NCI-H146 (cell line): ENCODE measurements at places on chromosomes 13 and 19.

DNA sequence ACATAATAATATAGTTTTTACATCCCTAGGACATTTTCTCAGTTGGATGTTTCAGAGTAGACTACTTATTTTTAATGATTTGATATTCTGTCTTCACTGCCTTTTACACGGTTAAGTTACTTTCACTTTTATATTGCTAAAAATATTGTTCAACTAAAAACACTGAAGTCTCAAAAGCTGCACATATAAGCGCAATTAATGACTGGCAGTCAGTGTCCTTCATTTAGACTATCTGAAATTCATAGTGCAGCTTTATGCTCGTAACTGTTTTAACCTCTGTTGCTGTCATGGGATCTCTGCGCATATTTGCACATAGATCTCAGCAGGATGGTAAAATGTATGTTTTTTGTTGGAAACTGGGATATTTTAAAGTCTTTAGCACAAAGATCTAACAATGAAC lies 864.3 kb downstream of the SLITRK6 start:
- no peak for DNase-seq

GRCh38 chr13:33751151-33751550 lies 66.8 kb upstream of the RFC3 start:
- DNase-seq, result no peak

GRCh38 chr13:28684257-28684656 lies 25.3 kb downstream of the POMP start:
- peak; percentile 2 for DNase-seq

- peak; percentile 62 for DNase-seq
Measured at GRCh38 chr19:14497228-14497921, 1.4 kb upstream of the GIPC1 start.

DNA sequence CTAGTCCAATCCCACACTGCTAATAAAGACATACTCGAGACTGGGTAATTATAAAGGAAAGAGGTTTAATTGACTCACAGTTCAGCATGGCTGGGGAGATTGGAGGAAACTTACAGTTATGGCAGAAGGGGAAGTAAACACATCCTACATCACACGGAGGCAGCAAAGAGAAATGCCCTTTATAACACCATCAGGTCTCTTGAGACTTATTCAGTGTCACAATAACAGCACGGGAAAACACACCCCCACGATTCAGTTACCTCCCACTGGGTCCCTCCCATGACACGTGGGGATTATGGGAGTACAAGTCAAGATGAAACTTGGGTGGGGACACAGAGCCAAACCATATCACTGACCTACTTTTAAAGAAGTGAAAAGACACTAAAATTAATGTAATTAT lies 1130.4 kb upstream of the SLC10A2 start:
- no peak for DNase-seq

DNA sequence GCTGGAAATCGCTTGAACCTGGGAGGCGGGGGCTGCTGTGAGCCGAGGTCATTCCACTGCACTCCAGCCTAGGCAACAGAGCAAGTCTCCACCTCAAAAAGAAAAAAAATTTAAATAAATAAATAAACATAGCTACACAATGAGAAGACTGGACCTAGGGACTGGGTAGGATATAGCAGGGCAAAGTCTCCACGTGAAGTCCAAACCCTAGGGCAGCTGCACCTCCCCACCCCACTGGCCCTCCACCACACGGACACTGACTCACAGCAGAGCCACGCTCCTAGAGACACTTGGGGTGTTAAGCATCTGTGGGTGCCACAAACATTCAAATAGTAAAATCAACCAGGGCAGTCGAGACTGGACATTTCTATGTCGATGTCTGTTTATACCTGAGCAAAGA lies 7.1 kb downstream of the LATS2 start:
- DNase-seq, result no peak

- no peak for DNase-seq
Measured at GRCh38 chr13:89315287-89315686, 1644.1 kb downstream of the SLITRK5 start.

DNA sequence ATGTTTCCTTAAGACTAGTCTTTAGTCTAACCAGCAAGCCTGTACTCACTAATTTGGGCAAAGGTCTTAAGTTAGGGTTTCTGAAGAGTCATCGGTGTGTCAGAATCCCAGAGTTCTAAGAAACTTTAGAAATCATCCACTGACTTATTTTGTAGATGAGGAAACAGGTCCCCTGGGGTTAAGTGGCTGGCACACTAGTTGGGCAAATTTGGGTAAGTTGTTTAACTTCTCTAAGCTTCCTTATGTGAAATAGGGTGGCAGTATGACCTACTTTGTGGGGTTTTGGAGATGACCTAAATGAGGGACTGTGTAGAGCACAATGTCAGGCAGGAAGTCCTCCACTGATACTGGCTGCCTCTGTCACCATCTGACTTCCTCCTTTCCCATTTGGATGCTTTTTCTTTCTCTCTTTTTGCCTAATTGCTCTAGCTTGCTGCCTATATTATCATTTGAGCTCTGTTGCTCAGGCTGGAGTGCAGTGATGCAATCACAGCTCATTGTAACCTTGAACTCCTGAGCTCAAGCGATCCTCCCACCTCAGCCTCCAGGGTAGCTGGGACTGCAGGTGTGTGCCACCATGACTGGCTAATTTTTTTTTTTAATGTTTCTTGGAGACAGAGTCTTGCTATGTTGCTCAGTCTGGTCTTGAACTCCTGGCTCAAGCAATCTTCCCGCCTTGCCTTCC lies 2.3 kb downstream of the ADGRE3 start:
- DNase-seq, result no peak

DNA sequence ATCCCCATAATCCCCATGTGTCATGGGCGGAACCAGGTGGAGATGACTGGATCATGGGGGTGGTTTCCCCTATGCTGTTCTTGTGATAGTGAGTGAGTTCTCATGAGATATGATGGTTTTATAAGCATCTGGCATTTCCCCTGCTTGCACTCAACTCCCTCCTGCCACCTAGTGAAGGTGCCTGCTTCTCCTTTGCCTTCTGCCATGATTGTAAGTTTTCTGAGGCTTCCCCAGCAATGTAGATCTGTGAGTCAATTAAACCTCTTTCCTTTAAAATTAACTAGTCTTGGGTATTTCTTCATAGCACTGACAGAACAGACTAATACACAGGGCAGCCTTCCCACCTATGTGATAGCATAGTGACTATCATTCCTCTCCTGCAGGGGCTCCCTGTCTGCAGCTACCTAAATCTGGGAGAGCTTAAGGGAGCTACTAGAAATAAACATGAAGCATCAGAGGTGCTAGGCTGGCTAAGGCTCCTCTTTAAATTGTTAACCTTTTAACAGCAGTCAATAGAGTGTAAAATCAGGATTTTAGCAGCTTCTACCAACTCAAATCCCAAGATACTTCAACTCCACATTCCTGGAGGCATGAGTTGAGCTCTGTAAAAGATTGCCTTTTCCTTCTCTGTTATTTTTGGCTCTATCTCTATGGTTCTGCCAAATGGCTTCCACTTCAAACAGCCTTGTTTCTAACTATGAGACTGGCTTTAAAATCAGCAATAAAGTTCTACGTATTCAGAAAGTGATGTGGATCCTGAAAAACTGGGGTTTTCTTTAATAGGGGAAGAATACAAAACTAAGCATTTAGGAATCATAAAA lies 112.3 kb downstream of the VWA8 start:
- no peak for DNase-seq

GRCh38 chr19:42288387-42288786 lies 13.5 kb upstream of the PRR19 start:
- DNase-seq, result no peak

DNA sequence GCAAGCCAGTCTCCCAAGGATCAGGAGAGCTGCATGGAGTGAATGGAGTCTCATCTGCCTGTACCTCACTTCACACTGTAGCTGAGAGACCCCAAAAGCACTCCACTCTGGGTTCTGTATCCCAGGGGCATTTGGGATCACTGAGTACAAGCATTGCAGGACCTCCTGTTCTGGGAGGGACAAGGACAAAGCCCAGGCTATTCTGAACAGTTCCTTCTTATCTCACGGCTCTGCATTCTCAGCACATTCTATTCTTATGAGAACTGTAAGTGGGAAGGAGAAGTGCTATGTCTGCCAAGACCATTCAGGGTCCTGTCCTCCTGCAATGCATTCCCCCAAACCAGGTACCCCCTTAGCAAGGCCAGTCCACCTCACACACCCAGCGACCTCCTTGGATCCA lies 42.8 kb downstream of the RNF6 start:
- DNase-seq, result no peak

GRCh38 chr13:41224113-41225110 lies 30.0 kb upstream of the KBTBD7 start:
- DNase-seq, result no peak

- DNase-seq, result no peak
Measured at GRCh38 chr19:38122402-38123093, 101.5 kb downstream of the DPF1 start.
